T-helper 2 cell (primary cell): ENCODE measurements at places on chromosomes 4 and X.

DNA sequence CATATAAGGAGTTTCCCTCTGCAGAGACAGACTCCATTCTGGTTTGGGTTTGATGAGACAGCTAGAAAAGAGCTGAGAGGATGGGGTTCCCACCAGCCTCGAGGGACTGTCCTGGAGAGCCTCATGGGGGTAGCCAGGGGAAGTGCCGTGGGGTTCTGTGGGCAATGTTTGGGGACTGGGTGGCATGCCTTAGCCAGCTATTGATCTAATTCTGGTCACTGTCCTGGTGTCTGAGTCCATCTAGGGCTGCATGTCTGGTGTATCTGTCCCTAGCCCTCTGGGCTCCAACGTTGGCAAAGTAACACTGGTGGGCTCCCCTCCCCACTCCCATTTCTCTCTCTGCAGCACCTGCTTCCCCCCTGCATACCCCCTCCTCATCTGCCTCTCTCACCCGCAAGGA lies 135.4 kb downstream of the SMIM20 start:
- DNase-seq, result no peak

- peak; percentile 93 for DNase-seq
Observed at GRCh38 chrX:50204364-50204899, at the start of gene CCNB3. Gene CCNB3, plus strand, starts transcription at chrX:50204765. Its CDS starts 80,399 bp downstream, at chrX:50285164.

DNA sequence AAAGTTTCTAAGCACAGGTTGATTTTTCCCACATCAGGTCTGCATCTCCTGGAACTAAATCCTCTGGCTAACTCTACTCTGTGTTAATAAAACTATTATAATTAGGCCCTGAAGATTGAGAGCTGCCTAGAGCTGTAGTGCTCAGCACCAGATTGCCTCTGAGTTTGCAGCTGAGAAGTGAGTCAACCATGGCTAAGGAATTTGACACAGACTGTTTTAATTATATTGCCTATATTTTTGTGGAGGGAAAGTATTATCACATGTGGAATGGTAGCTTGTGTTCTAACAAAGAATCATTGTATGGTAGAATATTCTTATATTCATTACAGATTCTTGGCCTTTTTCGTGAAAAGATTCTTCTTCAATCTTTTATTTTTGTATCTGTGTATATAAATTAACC lies 1907.6 kb upstream of the TENM3 start:
- no peak for DNase-seq

- DNase-seq, result no peak
Observed at GRCh38 chr4:14383652-14384051, 618.6 kb upstream of the CPEB2 start.

DNA sequence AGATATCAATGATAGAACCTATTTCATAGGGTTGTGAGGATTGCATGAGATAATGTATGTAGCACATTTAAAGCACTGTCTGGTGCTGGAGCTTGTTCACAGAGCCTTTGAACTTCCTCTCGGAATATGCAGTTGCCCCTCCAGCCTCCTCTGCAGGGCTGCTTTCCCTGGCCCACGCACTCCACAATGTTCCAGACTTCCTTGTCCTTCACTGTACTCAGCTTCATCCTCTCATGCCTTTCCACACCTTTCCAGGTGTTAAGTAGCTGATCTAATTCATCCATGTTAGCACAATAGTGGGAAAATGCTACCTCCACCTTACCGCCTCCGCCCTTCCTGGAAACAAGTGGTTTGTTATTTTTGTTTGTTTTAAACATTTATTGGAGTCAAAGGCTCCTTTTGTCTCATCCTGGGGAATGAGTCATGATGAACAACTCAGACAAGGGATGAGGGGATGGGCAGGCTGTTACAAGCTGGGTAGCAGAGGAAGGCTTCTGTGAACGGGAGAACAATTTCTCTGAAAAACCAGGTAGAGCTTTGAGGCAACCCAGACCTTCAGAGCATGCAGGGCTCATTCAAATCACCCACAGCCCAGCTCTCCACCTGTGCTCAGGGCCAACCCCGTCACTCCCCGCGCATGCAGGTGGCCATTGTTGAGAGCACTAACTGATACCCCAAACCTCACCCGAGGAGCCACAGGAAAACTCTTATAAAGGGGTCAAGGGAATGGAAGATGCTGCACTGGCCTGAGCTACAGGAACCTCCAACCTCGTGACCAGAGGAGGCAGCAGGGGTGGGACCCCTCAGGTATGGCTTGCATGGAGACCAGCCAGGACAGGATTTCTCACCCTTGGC lies 84.9 kb upstream of the TBL1X start:
- DNase-seq, result no peak

- DNase-seq, result no peak
Observed at GRCh38 chr4:87882321-87882720, 49.6 kb downstream of the MEPE start.

- DNase-seq, result no peak
Observed at GRCh38 chr4:58551676-58552075, 1441.5 kb upstream of the IGFBP7 start.

GRCh38 chr4:127771535-127772275 lies 10.4 kb upstream of the HSPA4L start:
- no peak for DNase-seq

DNA sequence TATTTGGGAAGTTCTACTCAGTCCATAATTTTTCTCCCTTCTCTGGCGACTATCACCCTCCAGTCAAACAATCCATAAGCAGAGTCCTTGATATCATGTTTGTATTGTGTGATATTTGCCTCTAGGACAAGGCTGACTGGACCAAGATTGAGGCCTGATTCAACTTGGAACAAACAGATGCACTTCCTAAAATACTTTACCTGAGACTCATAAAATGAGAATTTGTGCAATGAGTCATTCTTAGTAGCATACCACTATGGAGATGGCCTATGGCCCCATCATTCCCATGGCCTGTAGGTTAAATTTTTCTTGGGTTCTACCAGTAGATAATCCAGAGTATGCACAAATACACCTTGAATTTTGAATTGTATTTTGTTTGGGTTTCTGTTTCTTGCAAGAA lies 74.2 kb upstream of the DMD start:
- no peak for DNase-seq

GRCh38 chrX:15988661-15989603 lies 134.3 kb upstream of the AP1S2 start:
- DNase-seq, result no peak

DNA sequence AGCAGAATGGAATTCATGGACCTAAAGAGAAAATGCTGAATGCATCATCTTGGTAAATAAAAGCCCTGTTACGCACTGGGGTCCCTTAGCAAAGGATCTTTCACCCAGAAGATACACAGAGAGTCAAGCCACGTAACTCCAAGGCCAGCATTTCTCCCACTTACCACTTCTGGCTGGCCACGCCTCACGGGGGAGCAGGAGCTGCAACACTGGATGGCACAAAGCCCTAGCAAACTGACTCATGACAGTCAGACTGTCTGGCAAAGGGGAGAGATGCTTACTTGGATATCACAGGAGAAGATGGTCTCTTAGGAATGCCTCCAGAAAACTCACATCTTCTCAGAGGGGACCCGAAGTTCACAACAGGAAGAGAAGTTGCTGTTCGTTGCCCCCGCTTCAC lies 51.4 kb upstream of the BCLAF3 start:
- no peak for DNase-seq

- DNase-seq, result no peak
Observed at GRCh38 chr4:147814376-147814775, 82.5 kb downstream of the ARHGAP10 start.

DNA sequence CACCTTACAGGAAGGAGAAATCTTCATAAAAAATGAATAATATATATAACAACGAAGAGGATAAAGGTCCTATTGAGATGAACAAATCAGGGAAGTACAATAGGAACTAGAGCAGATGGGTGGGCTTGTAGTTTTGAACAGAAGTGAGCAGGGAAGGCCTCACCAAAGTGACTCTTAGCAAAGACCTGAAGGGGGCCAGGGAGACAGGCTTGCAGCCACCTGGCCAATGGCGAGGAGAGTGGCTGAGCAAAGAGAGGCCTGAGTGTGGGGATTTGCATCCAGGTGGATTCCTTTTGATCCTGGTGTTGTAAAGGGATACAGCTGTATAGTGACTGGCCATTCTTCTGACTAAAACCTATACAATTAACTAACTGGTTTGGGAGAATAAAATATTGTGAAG lies 354.1 kb downstream of the CAMK2D start:
- no peak for DNase-seq

DNA sequence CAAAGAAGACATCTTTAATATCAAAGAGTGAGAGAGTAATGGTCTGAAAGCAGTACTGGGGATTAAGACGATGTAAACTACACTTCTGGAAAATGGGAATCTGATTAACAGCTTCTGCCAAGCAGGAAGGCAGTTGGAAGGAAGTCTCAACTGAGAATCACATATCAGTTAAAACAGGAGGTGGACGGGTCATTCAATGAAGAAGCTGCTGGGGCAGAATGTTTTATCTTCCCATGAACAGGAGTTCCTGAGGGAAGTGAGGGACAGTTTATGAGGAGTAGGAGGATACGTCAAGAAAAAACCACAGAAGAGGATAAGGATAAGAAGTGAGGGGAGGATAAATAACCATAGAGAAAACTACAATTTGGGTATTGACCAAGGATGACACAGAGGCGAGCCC lies 38.7 kb upstream of the MAGEA10 start:
- DNase-seq, result no peak

- no peak for DNase-seq
Observed at GRCh38 chr4:152245680-152246079, 290.2 kb downstream of the FBXW7 start.

DNA sequence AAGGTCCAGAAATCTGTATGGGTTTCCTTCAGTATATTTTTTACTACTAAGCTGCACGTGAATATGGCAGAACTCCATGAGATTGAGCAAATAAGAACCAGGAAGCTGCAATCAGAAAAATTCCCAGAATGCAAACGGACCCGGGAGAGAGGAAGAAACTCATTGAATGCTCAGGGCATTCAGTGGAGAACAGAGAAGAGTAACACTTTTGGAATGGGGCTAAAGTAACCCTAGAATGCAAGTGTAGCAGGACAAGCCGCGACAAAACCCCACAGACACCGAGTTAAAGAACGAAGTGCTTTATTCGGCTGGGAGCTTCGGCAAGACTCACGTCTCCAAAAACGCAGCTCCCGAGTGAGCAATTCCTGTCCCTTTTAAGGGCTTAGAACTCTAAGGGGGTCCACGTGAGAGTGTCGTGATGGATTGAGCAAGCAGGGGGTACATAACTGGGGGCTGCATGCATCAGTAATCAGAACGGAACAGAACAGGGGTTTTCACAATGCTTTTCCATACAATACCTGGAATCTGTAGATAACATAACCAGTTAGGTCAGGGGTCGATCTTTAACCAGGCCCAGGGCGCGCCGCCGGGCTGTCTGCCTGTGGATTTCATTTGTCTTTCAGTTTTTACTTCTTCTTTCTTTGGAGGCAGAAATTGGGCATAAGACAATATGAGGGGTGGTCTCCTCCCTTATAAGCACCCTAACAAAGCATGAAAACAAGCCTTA lies 56.4 kb downstream of the RAB28 start:
- DNase-seq, result no peak

GRCh38 chr4:24995346-24995919 lies 35.3 kb downstream of the LGI2 start:
- DNase-seq, result no peak

DNA sequence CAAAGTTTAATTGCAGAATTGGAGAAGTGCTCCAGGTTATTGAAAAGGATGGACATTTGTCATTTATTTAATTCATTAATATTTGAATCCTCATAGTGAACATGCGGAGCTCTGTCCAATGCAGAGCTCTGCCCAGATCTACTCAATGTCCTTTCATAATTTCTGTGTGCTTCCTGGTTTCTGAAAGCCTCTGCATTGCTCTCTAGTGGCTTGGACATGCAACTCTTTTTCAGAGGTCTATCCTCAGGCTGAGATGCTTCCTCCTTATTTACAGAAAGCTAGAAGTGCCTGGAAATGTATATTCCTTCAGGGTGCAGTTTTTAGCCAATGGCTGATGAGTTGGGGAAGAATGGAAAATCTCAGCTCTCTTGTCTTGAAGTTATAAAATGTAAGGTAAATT lies 786.1 kb upstream of the AADAT start:
- no peak for DNase-seq

DNA sequence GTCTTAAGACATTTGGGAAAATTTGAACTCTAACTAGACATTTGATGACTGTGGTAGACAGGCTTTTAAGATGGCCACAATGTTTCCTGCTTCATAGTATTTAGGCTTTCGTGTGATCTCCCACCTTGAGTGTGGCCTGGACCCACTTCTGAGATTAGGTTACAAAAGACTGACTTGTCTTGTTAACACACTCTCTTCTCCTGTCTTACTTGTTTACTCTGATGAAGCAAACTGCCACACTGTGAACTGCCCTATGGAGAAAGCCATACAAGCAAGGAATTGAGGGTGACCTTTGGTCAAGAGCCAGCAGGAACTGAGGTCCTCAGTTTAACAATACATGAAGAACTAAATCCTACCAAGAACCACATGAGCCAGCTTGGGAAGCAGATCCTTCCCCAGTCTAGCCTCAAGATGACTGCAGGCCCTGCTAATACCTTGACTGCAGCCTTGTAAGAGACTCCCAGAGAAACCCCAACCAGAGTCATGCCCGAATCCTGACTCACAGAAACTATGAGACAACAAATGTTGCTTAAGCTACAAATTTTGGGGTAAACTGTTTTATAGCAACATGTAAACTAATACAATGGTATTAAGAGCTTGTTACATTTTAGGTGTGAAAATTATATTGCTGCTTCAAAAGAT lies 20.3 kb downstream of the UBA6 start:
- no peak for DNase-seq

- no peak for DNase-seq
Observed at GRCh38 chr4:82782626-82783345, 15.8 kb downstream of the SCD5 start.

DNA sequence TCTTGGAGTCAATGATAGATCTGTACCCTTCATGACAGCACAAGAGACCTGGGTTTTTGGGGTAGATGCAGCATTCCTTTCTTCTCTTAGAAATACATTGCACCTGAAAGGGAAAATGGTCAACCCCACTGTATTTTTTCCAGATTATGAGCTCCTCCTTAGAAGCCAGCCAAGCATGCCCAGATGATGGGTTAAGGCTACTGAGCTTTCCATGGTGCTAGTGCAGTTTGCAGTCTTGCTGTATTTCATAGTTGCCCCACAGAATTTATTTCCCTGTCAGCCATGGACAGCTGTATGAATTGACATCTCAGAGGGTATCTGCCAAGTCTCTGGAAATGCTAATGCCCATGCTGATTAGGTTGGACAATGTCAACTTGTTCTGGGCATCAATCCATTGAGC lies 73.7 kb upstream of the H2AZ1 start:
- DNase-seq, result no peak

GRCh38 chr4:78601013-78601412 lies 49.4 kb downstream of the ANXA3 start:
- no peak for DNase-seq

DNA sequence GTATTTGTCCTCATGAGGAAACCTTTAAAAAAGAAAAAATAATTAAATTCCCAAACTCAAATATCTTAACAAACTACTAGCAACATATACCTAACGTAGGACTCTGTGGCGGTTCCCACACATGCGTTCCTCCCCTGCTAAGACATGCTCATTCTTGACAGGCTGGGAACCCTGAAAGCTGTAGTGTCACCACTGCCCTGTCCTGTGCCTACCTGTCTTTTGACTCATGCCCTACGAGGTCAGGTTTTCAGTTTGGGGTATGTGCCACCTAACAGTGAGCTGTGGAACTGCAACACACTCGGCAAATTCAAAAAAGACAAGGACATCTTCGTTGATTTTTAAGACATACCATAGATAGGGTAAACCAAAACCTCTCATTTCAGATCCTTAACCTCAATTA lies 17.8 kb downstream of the IDS start:
- no peak for DNase-seq
